ENCODE measurements at places on chromosomes 16 and 17. TPM values are rescaled to one million over a fixed set of nuclear protein-coding genes. Genes with fewer than 3 reads are reported as not detected.

Gene CDR2L
- 36.9 TPM for total RNA-seq

Gene DLX3
- not detected for total RNA-seq

Gene ZNF750
- not detected for total RNA-seq

DNA sequence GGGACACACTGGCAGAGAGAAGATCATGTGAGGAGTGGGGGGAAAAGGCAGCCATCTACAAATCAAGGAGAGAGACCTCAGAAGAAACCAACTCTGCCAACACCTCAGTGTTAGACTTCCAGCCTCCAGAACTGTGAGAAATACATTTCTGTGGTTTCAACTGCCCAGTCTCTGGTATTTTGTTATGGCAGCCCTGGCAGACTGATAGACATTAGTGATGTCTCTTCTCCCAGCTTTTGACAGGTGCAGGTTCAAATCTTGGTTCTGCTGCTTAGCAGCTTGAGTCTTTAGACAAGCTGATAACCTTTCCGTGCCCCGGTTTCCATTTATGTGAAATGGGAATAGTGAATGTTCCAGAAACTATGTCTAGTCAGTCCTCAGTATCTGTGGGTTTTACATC is 199.5 kb downstream of the SNX29 start:
- DNase-seq: no peak

GRCh38 chr16:60206516-60206915 is 1472.4 kb upstream of the GOT2 start:
- DNase-seq: no peak

DNA sequence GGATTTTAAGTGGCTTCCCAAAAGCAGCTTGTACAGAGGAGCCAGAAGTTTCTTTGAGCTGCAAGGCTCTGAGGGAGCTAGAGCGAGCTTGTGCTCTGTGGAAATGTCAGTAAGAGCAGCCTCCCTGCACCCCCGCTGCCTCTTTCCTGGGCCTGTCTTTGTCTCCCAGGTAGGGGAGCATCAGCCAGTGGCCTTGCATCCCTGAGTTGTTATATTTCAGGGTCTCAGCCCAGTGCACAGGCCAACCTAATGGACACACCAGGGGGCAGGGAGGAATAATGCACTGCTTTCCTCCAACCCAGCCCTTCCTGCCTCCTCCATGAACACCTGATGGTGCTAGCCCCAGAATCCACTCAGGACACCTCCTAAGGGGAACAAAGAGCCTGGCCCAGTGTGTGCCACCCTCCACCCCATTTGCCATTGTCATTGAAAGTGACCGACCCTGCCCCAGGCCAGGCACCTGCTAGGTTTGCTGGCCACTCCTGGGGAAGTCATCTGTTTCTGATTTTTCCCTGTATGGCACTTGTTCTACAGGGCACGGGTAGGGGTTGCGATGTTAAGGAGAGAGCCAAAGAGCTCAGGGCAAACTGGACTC is 6.3 kb downstream of the TPPP3 start:
- DNase-seq: no peak

DNA sequence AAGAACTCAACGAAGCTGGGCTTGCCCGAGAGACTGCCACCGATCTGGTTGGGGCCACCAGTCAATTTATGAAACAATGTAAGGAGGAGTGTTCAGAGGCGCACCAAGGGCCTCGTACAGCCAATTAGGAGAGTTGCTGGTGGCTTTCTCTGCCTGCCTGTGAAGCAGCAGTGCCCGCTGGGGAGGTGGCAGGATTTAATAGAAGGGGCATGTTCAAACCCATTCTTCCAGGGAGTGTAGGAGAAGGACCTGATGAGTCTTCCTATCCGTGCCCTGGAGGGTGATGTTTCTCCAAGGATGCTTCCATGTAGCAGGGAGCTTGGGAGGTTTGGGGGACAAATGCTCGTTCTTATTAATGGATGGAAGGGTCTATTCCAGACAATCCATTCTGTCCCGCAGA is 178.4 kb downstream of the CCDC182 start:
- DNase-seq: no peak

- DNase-seq: peak; percentile 58
Observed at GRCh38 chr16:75733305-75734211, 7.3 kb upstream of the CPHXL start.

- no peak for DNase-seq
Observed at GRCh38 chr16:1100084-1100800, 4.2 kb upstream of the C1QTNF8 start.

- peak; percentile 58 for DNase-seq
Observed at GRCh38 chr16:22300427-22301071, 3.3 kb downstream of the POLR3E start.

DNA sequence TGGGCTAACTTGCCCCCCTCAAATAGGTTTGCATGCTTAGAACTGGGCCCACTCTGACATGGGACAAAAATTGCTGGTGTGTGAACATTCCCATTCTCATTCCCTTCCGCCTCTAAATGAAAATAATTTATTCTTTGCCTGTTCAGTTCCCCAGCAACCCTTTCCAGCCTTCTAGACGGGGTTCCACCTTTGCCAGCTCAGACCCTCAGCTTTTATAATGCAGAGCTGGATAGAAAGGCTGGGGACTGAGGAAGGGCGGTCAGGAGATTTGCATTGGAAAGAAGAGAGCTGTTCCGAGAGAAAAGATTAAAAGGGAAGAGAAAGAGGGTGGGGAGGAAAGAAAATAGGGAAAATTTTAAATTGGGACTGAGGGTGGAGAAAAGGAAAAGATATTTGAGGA is 151.1 kb upstream of the WSCD1 start:
- no peak for DNase-seq

DNA sequence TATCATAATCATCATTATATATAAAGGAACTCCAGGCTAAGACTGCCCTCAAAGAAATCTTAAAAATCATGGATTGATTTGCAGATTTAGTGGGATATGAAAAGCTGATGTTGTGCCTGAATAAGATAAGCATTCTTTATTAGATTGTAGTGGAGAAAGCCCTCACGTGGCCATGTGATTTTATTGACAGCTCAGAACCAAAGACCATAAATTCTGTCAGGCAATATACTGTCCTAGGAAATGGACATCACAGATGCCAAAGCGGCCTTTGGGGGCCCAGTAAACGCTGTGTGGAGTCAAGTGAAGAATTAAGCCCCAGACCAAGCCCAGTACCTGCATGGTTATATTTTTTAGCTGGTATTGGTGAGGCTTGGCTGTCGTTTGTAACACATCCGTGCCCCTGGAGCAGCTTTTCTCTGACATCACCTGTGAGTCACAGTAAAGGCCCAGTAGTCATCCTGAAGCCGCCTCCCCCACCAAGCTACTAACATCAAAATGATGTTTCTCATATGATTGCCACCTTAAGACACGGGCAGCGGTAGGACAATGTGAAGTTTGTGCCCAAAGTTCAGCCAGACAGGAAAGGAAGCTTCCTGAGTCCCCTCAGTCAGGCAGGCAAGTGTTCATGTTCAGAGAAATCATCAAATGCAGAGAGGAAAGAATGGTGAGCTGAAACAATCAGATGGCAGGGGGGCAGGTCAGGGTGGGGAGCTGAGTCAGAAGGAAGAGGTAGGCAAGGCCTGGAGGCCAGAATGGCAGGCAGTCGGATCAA is 209.4 kb downstream of the IRX3 start:
- DNase-seq: peak; percentile 66

GRCh38 chr17:38749223-38750043 is 1.3 kb upstream of the PCGF2 start:
- peak; percentile 49 for DNase-seq

Measured in HFFc6 (cell line).